Stimulated activated CD8-positive, alpha-beta memory T cell treated with anti-CD3 and anti-CD28 coated beads, Interleukin-15, amount 100 ng/mL, for 4 hours (primary cell): ENCODE measurements at places on chromosomes 1 and 21.
A peak's percentile ranks its signal among the peaks of the same experiment; 100 is the strongest.

GRCh38 chr1:11399250-11399649, 79.7 kb upstream of the DISP3 start:
- DNase-seq: no peak

DNA sequence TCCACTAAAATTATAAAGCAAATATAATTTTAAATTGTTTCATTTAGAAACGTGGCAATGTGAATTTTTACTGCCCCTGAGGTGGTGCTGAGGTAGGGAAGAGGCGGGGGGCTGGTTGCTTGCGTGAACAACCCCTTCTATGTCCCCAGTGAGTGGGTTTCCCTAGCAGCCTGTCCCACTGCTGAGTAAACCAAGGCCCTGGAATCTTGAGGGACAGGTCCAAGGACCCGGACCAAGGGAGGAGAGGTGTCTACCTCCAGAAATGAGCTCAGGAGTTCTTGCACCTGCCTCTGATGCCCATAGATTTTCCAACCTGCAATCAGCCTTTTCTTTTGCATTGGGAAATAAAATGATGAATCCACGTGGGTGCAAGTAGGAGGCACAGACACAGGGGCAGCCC, 649 bp upstream of the LDLRAD1 start:
- no peak for DNase-seq

DNA sequence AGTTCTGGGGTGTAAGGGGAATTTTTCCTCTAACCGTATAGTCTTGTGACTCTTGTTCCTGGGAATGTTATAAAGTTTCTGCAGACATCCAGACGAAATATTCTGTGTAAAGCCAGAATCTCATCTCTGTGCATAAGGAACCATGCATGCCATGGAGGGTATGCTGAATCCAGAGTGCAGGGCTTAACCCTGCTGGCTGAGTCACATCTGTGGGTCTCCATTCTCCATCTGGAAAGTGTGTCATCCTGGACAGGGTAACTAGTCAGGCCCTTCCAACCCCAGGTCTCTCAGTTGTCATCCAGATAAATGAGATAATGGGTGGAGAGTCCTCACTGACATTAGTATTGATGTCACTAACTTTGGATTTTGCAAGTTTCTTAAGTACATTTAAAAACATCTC, 48.8 kb downstream of the ATP5PO start:
- no peak for DNase-seq

GRCh38 chr1:225942574-225942973, 1.6 kb upstream of the LEFTY2 start:
- DNase-seq: no peak

DNA sequence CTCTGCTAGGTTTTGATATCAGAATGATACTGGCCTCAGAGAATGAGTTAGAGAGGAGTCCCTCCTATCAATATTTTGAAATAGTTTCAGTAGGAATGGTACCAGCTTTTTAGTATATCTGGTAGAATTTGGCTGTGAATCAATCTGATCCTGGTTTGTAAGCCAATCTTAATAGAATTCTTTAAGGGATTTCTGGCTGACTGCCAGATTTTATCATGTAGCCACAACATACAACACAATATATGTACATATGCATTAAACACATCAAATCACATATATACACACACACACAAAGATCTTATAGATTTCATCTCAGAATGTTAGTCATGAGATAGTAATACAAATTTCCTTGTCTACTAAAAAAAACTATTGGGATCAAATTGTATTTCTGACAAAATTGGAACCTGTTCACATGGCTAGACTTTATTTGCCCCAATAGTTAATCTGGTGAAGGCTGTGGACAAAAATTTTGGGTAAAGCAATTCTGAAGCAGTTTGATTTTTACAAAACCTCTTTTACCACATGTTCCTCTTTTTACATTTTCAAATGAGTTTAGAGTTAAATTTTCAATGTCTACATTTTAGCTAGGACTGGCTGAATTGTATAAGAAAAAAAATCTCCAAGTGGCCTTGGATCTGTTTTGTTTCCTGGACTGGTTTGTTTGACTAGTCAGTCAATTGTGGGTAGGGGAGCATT, 151.7 kb downstream of the FASLG start:
- no peak for DNase-seq

DNA sequence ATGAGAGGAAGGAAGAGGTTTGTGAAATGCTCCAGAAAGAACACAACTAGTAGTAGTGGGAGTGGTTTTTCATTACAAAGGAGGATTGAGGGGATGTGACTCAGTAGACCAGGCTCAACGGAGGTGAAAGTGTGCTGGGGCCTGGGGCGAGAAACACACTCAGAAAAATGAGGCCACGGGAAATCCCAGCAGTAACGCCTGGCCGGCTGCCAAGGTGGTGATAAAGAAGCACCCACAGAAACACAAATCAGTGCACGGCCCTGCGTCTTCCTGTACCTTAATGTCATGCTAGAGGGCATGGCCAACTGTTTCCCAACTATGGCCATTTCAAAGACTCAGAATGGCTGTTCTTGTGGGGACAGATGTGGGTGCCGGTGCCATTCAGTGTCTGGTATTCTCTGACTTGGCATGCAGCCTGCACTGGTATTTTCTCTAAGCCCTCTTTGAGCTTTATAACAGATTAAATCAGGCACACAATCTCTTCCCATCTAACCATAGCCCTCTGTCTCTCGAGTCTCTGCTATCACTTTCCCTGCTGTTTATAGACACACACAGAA, 38.2 kb downstream of the URB2 start:
- peak; percentile 60 for DNase-seq
